8988T (cell line): ENCODE measurements at places on chromosomes 4 and X.

DNA sequence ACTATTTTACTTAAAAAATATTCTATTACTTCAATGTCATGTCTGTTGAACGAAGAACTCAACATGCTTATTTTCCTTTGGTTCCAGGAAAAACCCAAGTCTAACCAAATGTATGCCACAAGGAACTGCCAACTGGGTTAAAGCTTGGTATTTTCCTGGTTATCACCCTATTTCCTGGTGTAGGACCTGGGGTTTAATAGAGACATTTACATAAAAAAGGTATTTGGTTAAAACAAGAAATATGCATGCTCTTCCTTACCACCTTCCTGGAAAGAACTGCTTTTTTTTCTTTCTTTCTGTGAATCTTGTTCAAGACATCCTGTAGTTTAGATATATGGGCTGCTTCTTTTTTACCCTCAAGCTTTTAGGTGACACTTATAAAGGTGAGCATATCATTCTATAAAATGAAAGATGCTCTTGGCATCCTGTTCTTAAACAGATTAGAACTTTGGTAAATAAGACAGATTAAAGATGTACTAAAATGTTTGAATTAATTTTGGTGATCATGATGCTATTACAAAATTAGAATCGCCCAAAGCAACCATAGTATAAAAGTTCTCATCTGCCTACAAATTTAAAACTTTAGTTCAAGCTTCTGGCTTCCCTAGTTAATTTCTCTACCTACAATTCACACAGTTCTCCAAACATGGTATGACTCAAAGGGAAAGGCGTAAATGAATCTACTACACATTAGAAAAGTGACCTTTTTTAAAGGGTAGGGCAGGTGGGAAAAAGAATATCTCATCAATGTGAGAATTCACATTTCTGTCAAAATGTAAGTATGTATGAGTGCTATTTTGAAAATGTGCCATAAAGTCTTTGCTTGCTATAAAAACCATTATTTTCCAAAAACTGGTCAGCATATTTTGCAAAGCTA is 103.5 kb downstream of the CNOT6L start:
- no peak for DNase-seq

- DNase-seq: no peak
Observed at GRCh38 chrX:122565952-122566351, 618.1 kb upstream of the GRIA3 start.

- DNase-seq: no peak
Observed at GRCh38 chr4:16117164-16117563, 33.3 kb upstream of the PROM1 start.

DNA sequence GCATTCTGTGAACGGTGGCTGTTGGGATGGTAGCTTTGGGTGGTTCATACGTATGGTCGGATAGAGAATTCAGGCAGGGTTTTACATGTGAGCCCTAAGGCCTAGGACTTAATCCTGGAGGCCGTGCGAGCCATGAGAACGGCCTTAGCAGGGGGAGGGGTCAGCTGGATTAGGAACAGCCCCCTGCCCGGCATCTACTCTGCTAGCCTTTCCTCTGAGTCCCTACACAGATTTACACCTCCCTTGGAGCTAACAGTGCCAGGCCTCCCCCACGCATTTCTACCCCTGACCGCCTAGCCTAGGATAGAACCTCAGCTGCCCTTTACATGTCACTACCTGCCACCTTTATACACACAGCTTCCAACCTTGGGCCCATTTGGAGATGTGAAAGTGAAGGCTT is 7.1 kb downstream of the PRAF2 start:
- DNase-seq: no peak

DNA sequence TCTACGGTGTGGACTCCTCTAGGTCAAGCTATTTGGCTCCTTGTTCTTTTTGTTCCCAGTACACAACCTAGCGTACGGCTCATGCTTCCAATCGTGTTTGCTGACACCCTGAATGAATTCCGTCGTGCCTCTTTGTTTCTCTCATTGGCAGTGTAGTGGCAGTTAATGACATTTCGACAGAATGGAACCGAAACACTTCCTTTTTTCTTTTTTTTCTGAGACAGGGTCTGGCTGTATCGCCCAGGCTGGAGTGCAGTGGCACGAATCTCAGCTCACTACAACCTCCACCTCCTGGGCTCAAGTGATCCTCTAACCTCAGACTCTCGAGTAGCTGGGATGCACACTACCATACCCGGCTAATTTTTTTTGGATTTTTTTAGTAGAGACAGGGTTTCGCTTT is 113.3 kb upstream of the ATP6AP2 start:
- no peak for DNase-seq

DNA sequence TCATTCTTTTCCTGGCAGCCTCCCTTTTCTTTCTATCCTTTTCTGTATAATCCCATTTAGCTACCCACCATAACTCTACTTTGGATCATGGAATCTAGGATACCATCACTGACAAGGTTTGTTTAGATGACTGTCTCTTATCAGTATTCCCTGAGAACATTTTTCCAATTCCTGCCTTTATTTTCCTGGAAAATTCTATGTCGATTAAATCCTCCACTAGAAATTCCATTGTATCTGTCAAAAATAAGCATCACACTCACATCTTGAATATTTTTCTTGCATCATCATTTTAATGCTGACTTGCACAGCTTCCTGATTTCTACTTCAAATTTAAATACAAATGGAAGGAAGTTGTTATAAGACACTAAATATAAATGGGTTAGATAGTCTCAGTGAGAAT is 20.2 kb downstream of the TRIM2 start:
- DNase-seq: no peak

DNA sequence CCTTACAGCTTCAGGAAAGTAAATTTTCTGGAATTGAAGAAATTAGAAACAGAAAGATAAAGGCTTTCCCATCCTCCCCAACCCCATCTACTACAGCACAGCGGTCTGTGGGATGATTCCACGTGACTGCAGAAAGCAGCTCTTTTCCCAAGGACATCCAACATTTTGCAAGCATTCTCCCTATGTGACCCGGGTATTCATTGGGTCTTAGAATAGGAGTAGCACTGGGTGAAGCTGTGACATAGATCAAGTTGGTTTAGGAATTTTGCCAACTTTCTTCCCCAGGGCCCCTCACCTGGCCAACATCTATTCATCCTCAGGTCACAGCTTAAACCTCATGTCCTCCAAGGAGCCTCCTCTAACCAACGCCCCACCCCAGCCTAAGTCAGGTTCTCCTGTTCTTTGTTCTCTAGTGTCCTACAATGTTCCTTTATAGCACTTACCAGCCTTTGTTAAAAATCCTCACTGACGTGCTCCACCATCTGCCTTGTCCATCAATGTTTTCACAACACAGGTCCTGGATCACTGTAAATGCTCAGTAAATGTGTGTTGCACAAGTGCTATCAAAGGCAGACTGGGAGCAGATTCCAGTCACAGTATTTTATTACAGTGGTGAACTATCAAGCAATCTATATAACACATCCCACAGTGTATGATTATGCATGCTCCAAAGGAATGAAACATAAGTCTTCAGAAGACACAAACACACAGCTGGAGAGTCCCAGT is 80.9 kb upstream of the MTM1 start:
- DNase-seq: no peak

DNA sequence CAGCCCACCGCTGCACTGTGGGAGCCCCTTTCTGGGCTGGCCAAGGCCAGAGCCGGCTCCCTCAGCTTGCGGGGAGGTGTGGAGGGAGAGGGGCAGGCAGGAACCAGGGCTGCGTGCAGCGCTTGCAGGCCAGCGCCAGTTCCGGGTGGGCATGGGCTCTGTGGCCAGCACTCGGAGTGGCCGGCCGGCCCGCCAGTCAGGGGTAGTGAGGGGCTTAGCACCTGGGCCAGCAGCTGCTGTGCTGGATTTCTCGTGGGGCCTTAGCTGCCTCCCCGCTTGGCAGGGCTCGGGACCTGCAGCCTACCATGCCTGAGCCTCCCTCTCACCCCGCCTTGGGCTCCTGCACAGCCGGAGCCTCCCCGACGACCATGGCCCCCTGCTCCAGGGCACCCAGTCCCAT is 45.2 kb downstream of the RXFP1 start:
- no peak for DNase-seq

- DNase-seq: no peak
Observed at GRCh38 chrX:66408507-66408906, 230.4 kb downstream of the EDA2R start.

DNA sequence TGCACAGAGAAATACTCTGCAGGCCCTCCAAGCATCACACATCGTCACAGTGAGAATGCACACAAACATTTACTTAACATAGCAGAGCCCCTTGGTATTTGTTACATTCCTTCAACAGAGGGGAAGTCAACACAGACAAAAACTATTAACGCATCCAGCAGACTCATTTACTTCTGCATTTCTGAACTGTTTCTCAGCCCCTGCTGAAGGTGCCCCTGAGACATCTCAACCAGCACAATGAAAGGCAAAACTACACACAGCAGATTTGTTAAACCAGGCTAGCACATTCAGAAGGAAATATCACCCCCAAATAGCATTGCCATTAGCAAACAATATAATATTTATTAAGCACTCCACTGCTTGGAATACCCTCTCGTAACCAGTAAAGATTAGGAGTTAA is 367.0 kb downstream of the RAB28 start:
- no peak for DNase-seq

DNA sequence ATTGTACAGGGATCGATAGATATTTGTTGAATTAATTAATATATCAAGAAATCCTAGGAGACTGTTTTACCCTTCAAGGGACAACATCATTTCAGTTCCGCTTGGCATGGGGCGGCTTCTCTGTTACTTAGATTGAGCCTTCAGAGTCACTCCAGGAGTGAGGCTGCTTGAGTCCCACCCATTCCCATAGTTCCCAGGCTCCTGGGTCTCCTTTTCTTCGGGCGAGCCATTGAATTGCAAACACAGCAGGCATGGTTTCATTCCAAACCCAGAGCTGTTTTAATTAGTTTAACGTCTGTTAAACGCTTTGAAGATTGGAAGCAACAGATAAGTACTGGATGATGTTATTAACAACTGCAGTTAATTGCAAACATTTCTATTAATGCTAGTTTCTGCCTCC is 571 bp upstream of the EDA start:
- no peak for DNase-seq

DNA sequence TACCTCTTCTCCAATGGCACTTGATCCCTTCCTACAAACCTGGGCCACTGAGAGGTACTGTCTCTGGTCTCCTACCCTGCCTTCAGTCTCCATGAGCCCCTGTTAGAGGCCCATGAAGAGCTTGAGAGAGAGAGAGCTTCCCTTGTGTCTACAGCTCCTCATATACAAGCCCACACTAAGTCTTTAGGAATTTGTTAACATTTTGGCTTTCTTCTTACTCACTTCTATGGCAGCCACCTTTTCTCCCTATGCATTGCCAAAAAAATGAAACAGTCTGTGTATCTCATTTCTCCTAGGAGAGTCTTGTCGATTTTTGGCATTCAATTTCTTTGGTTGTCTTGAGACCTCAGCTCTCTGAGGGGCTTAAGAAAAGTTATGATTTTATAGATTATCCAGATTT is 90.9 kb upstream of the LNX1 start:
- DNase-seq: no peak

DNA sequence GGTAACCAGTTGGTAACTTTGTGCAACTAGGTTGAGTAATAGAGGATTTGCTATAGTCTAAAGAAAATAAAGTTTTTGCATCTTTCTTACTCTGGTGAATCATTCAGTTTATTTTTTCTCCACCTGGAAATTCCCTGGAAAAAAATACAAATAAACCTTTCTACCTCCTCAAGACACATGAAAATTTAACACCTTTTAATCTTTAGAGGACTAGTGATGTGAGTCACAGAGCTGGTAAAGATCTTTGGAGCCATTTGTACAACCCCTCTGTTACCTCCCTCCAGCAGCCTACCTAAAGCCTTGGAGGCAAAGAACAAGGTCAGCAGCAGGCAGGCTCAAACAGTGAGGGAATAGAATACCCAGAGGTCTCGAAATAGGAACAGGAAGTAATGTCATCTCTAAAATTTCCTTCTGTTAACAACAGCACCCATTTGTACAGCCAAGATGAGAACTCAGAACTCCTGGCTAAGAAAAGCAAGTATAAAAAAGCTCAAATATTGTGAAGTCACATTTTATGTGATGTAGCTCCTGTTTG is 10.2 kb upstream of the MAOB start:
- DNase-seq: no peak
